ENCODE measurements at places on chromosomes 2 and 18.

GRCh38 chr18:62767321-62767720, 52.0 kb downstream of the PHLPP1 start:
- peak; percentile 77 for DNase-seq

- DNase-seq: peak; percentile 43
These were observed 4.2 kb downstream of the STAMBP start for GRCh38 chr2:73832930-73833329.

DNA sequence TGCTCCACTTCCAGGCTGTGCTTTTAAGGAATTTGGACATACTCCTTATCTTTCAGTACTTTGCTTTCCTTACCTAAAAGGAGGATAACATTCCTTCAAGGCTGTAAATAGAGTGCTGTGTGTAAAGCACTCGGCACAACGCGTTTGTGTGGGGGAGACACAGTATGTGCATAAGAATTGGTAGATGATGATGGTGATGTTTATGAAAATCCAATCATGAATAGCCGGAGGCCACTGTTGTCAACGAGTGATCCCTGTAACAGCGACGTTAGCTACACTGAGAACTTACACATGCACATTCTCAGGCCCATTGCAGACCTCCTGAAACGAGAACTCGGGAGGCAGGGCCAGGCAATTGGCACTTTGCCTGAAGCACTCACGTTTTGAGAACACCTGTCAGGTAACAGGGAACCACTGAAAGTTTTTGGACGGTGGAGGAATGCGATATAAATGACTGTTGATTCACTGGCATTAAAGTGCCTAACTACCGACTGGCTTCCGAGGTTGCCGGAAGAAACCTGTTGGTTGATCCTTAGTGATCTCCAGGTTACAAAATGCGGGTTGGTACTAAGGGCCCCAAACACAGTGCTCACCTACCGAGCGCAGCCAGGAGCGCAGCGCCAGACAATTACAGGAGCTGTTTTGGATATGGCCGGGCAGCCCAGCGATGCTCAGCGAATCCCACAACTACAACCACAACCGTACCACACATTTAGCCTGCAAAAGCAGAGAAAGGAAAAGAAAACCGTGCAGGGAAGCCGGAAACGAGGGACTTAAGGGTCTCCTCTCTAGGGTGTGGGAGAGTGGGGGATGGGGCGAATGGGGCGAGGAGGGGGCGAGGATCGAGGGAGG, 1.0 kb upstream of the MAP4K4 start:
- no peak for DNase-seq

- DNase-seq: peak; percentile 93
These were observed 113.6 kb downstream of the BABAM2 start for GRCh38 chr2:28004086-28004485.

DNA sequence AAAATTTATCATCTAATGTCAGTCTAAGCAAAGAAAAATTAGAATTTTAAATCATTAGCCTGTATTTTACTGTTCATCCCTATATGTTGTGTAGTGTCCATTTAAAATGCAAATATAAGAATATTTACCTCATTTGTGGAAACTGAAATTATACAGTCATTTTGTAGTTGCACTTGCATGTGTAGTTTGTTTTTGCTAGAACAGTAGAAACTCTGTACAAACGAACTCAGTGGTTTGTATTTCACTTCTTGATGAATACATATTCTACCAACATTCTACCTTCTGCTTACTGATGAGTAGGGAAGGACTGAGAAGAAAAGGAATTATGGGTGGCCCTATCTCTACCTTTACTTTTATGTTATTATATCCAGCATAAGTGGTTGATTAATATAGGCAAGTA, 29.7 kb downstream of the BMPR2 start:
- DNase-seq: no peak

GRCh38 chr18:12046751-12047335, 46.8 kb upstream of the ANKRD62 start:
- no peak for DNase-seq

DNA sequence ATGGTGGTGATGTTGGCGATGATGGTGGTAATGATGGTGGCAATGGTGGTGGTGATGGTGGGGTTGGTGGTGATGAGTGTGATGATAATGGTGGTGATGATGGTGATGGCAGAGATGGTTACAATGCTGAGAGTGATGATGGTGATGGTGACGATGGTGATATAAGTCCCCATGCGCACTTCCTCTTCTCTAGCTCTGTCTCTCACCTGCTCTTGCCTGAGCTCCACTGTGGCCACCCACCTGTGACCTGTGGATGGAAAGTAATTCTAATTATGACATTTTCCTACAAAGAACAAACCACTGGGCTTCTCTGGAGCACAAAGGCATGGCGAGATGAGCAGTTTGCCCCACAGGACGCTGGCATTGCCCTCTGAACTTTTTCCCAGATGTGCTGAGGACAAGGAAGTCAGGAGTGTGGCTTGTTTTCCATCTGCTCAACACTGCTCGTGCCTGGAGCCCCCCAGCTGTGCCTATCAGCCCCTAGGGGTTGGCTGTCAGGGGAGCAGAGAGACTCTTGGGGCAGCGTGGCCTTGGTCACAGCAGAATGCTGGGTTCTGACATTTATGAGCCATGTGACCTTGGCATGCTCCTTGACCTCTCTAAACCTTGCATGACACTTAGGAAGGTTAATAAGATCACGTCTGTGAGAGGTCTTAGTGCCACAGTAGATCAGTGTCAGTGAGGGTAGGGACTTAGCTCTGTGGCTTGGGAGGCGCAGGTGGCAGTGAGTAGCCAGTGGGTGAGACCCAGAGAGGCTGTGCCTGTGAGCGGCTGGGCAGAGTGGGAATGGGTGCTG, 68.4 kb downstream of the RRM2 start:
- DNase-seq: no peak

DNA sequence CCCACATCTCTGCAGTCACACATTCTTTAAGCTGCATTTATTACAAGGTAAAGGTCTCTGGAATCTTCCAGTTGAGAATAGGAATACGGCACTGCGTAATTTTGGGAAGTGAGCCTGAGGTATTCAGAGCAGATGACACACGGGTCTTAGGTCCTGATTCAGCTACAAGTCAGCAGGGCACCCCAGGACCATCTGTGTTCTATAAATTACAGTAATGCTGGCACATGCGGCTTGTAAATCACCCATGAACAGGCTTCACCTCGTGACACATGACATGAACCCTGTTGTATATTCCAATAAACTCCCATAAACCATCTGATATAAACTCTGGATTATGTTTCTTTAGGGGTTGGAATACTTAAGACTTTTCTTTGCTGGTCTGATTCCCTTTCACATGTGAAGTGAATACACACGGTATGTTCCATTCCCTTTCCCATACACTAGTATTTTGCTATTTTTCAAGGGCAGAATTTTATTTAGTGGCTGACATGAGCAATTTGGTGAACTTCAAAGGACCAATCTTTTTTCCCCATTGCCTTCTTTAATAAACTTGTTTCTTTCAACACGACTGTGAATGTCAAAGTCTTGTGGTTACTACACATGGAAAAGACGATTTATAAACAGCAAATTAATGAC, 298.6 kb downstream of the MEIS1 start:
- peak; percentile 27 for DNase-seq

- DNase-seq: peak; percentile 40
These were observed 87.1 kb upstream of the LYPD1 start for GRCh38 chr2:132757002-132757589.

DNA sequence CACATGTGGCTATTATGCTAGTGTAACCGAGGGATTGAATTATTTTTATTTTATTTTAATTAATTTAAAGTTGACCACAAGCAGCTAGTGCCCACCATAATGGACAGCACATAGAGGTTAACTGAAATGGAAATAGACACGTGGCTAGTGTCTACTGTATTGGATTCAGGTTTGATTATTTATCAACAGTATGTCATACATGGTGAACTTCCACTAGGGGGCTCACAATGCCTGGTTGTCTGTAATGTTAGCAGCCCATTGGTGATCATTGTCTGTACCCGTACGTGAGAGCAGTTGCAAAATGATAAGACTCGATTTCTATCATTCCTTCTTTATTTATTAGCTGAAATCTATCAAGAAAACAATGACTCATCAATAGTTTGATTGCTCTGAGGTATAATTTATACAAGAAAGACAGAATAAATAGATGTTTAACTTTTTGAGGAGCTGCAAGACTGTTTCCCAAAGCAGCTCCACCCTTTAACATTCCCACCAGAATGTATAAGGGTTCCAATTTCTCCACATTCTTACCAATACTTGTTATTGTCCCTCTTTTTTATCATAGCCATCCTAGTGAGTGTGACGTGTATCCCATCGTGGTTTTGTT, 76.5 kb downstream of the CYBRD1 start:
- peak; percentile 69 for DNase-seq

GRCh38 chr2:147076634-147077033, 768.2 kb upstream of the ACVR2A start:
- DNase-seq: peak; percentile 70

GRCh38 chr2:8258406-8258805, 423.4 kb upstream of the ID2 start:
- DNase-seq: peak; percentile 20

DNA sequence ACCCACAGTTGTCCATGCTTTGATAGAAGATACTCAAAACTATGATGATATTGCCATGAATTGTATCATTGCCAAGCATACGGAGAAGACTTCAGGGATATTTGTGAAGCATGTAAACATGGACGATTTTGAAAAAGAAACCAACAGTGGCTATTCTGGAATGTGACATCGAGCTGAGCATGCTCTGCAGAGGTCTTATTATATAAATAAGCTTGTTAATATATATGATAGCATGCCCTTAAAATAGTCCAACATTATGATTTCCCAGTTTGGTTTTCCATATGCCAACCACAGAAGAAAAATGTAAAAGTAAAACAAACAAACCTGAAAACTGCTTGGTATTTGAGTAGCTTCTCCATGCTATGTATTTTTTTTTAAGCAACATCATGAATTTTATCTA, 159.1 kb downstream of the LNPK start:
- peak; percentile 19 for DNase-seq

GRCh38 chr2:227687189-227687588, 20.6 kb downstream of the SCYGR5 start:
- DNase-seq: no peak

- no peak for DNase-seq
These were observed 67.5 kb upstream of the TTN start for GRCh38 chr2:178874529-178875240.

- DNase-seq: no peak
These were observed 78.4 kb upstream of the CYP1B1 start for GRCh38 chr2:38154395-38154794.

DNA sequence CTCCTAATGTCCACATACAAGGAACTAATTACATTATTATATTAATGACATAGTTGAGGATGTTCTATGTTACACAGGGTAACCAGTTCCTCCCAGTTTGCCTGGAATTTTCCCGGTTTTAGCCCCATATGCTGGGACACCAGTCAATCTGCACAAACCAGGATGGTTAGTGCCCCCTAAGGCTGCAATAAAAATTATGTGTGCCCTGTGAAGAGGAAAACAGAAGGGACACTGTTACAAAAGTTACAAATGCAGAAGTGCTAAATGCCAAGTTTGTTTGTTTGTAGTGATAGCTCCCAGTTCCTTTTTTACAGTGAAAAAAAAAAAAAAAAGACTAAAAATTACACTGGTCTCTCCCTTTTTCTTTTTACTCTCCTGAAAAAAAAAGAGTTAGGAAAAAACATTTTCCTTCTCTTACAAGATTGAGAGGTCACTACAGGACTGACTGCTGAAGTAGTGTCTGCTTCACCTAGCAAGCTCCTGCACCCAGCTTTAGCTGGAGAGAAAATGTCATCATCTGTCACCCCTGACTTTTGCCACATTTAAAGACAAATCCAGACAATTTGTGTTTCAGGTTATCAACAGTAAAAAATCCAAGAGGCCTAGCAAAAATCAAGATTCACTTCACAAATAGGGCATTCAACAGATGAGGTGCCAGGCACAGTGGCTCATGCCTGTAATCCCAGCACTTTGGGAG, 3.2 kb downstream of the ANKRD44 start:
- no peak for DNase-seq

GRCh38 chr18:45275367-45276113, 339.7 kb upstream of the SLC14A2 start:
- DNase-seq: peak; percentile 35

- no peak for DNase-seq
These were observed 57.3 kb downstream of the FARSB start for GRCh38 chr2:222598611-222599010.

- DNase-seq: no peak
These were observed 75.0 kb upstream of the SCN1A start for GRCh38 chr2:166202778-166203177.

DNA sequence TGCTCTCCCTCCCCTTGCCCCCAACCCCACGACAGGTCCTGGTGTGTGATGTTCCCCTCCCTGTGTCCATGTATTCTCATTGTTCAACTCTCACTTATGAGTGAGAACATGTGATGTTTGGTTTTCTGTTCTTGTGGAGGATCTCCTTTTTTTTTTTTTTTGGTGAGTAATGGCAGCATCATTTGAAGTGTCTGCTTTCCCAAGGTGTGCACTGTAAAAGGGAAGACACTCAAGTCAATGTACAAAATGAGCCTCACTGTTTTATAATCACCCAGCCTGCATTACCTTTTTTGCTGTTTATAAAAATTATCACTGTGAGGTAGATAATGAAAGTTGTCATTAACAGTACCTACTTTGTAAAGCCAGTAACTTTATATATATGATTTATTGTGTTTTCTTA, 56.9 kb downstream of the INSIG2 start:
- no peak for DNase-seq

DNA sequence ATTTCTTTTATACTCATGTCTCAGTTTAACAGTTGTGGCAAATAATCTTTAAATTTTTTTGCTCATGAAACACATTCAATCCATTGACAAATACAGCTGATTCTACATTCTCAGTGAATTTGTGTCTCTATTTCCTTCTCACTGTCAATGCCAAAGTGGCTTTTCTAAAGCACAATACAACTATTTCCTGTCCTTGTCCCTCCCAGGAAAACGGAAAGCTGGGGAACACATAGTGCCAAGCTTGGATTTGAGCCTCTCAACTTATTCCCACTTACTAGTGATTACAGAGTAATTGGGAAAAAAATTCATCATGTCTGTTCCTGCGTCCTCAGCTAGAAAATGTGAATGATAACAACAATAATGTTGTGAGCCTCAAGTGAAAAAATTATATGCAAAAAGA, 899.7 kb upstream of the CDH2 start:
- no peak for DNase-seq

DNA sequence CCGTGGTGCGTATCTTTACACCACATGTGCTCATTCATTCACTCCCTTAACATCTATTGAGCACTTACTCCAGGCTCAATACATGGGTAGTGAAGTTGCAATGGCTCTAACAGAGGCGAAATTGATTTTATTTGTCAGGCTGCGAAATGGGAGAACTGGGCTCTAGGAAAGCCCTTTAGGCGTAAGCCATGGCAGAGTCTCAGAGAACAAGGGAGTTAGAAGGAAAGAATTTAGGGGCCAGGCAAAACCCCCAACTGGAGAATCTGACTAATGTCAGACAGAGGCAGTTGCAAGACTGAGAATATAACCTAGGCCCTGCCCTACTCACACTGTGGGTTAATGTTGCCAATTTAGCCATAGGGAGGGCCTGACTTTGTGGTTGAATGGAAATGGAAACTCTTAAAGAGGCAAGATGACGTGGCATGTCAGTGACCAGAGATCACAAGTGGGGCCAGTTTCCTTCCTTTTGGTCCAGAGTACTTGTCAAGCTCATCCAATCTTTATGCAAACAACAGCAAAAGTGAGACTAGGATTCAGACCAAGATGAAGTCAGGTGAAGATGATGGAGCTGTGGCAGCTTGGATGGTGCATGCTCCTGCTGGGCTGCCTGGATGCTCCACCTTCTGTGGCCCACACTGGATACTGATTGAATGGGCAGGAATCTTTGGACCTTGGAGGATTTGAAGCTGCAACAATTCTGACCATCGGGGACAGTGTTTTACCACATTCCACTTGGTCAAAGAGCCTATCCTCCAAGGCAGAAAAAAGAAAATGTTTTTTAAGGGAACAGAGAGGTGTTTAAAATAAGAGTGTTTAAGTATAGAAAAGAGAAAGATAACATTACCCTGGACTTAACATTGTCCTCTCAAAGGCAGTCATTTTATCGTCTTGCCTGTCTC, 92.2 kb downstream of the CAPN13 start:
- DNase-seq: no peak
